AG09309 (cell line): ENCODE measurements at places on chromosomes 6 and 20.

GRCh38 chr6:125728739-125729138 is 20.7 kb upstream of the HEY2 start:
- DNase-seq = no peak

DNA sequence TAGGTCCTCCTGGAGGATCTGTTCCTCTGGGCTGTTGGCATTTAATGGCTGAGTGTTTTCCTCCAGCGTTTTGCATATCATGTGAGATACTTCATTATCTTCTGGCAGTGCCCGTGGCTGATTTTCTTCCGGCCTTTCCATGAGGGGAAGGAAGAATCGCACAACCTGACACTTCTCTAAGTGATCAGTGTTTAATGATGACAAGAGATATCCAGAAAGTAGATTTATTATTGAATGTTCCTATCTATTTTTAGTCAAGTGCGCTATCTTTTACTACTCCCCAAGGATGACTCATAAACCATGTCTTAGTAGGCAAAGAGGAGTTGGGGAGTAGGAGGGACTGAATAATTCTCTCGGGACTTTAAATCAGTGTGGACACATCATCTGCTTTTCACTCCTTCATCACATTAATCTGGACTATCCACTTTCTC is 149.7 kb downstream of the PLCB4 start:
- peak; percentile 21 for DNase-seq

DNA sequence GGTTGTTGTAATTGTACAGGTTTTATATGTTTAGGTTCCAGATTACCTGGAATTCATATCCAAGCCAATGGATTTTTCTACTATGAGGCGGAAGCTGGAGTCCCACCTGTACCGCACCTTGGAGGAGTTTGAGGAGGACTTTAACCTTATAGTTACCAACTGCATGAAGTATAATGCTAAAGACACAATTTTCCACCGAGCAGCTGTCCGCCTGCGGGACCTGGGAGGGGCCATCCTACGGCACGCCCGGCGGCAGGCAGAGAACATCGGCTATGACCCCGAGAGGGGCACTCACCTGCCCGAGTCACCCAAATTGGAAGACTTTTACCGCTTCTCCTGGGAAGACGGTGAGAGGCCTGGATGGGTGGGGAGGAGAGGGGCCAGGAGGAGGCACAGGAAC is 13.6 kb downstream of the BRPF3 start:
- DNase-seq = no peak

DNA sequence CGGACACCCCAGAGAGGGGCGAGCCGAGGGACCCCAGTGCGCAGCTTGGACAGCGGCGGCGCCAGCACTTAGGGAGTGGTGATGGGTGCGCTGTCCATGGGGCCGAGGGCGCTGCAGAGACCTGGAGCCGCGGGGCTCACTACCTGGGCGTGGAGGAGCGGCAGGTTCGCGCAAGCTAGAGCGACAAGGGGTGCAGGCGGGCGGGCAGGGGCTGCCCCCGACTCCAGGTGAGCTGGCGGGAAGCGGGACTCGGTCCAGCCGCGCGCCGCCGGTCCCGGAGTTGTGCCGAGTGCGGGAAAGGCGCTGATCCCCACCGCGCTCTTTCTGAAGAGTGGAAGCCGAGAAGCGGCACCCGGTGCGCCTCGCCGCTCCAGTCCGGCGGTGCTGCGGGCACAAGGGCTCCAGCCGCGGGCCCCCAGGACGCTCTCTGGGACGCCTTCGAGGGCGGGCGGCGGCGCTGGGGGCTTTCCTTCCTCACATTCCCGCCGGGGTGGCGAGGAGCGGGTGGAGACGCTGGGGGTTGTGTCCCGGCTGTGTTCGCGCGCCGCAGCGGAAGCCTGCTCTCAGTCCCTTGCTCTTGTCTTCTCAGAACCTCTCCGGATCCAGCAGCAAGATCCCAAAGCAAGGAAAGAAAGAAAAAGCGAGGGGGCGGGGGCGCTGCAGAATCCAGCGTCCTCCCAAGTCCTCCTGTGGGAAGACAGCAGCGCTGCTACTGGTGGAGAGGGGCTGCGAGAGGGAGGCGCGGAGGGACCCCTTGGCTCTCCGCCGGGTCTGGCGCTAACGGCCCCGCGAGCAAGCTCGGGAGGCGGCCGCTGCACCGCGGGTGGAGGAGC is at the start of gene B3GAT2:
B3GAT2 (minus strand) TSS at position 610 of the 833 bp plus-strand sequence. CDS start 631 bp downstream, outside the sequence.
- DNase-seq = no peak

GRCh38 chr6:23601811-23602345 is 524.1 kb upstream of the NRSN1 start:
- DNase-seq = no peak

- no peak for DNase-seq
Measured at GRCh38 chr20:34977365-34978091, 21.9 kb downstream of the MYH7B start.

DNA sequence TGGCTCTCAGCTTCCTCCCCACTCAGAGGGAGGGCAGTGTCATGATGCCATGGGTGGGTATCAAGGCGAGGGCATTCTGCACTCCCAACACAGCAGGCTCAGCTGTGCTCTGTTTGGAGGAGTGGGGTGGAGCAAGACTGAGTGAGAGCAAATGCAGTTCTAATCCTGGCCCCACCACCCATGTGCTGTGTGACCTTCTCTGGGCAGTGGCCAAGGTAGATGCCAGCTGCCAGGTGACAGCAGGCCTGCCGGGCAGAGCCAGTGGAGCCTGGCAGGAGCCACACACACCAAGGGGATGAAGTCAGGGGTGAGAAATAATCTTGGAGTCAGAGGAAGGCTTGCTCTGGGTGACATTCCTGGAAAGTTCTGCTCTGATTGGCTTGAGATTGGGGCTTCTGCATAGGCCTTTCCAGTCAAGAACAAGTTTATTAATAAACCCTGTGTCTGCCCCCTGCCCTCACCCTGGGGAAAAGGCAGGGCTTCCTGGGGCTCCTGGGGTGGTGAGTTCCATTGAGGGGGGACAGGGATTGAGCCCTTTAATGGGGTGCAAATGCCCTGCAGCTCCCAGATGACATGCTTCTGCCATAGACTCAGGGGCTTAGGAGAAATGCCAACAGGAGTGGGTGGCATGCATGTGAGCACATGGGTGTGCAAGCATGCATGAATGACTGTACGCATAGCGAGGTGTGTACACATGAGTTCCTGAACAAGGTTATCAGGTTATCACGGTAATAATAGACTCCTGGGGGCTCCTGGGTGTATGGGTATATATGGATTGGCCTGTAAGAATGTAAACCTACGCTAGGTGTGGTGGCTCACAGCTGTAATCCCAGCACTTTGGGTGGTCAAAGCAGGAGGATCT is 134.2 kb downstream of the MRPL14 start:
- no peak for DNase-seq

- DNase-seq = no peak
Measured at GRCh38 chr20:35551503-35551902, 9.6 kb downstream of the ERGIC3 start.

DNA sequence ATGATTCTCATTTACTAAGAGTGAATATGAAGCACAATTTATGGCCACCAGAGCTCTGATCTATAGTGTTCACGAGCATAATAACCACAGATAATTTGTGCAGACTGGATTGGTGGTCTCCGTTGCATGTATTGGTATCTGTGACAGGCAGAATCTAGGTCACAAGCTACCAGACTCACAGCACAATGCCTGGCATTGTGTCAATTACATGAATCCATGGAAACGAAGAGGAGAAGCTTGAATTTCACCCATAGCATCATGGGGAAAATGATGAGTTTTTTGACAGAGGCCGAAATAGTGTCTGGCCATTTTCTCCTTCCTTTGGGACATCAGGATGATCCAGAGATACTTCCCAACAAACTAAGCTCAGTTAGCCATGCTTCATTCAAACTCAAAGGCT is 52.3 kb upstream of the TMEM170B start:
- DNase-seq = no peak

DNA sequence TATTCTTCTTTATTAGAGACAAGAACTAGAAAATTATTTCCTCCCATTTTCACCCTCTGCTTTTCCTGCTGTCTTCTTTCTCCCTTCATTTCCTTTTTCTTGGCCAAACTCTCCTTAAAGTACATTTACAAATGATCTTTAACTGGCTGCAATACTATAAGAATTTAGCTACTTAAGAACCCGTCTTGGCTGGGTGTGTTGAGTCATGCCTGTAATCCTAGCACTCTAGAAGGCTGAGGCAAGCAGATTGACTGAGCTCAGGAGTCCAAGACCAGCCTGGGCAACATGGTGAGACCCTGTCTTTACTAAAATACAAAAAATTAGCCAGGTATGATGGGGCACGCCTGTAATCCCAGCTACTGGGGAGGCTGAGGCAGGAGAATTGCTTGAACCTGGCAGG is 39.3 kb upstream of the SRPK1 start:
- DNase-seq = no peak

GRCh38 chr20:33994222-33994913 is 657 bp downstream of the RALY start:
- DNase-seq = peak; percentile 13

GRCh38 chr20:21554985-21555384 is 41.1 kb upstream of the NKX2-2 start:
- no peak for DNase-seq

- DNase-seq = no peak
Measured at GRCh38 chr20:45300961-45301360, 5.7 kb upstream of the RBPJL start.

GRCh38 chr20:23125159-23125558 is 39.0 kb upstream of the CD93 start:
- DNase-seq = no peak

- peak; percentile 31 for DNase-seq
Measured at GRCh38 chr6:113903666-113904330, 46.7 kb downstream of the MARCKS start.

GRCh38 chr6:33211666-33212422 is 3.5 kb downstream of the RING1 start:
- DNase-seq = no peak

- DNase-seq = no peak
Measured at GRCh38 chr6:70045413-70045812, 179.1 kb downstream of the COL19A1 start.

GRCh38 chr6:31355583-31355948 is 1.4 kb downstream of the HLA-B start:
- DNase-seq = no peak

DNA sequence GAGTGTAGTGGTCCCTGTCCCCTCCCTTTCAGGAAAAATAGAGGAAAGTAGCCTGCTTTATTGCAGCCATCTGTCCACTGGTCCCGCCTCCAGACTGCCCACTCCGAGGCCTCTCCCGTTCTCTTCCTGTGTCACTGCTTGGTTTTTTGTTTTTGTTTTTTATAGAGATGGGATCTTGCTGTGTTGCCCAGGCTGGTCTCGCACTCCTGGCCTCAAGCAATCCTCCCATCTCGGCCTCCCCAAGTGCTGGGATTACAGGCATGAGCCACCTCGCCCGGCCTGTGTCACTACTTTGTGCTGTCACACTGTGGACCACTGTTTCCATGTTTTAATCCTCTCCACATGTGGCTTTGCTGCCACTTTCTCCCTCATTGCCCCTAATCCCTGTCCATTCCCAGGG is 71.2 kb downstream of the ZBTB2 start:
- no peak for DNase-seq

DNA sequence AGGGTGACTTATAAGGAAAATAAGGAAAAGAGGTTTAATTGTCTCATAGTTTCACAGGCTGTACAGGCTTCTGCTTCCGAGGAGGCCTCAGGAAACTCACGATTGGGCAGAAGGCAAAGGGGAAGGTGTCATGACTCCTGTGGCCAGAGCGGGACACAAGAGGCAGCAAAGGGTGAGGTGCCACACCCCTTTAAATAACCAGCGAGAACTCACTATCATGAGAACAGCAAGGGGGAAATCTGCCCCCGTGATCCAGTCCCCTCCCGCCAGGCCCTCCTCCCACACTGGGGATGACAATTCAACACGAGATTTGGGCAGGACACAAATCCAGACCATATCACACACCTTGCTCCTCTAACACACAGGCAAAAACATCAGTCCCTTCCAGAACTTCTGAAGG is 254.0 kb downstream of the DLL1 start:
- no peak for DNase-seq

DNA sequence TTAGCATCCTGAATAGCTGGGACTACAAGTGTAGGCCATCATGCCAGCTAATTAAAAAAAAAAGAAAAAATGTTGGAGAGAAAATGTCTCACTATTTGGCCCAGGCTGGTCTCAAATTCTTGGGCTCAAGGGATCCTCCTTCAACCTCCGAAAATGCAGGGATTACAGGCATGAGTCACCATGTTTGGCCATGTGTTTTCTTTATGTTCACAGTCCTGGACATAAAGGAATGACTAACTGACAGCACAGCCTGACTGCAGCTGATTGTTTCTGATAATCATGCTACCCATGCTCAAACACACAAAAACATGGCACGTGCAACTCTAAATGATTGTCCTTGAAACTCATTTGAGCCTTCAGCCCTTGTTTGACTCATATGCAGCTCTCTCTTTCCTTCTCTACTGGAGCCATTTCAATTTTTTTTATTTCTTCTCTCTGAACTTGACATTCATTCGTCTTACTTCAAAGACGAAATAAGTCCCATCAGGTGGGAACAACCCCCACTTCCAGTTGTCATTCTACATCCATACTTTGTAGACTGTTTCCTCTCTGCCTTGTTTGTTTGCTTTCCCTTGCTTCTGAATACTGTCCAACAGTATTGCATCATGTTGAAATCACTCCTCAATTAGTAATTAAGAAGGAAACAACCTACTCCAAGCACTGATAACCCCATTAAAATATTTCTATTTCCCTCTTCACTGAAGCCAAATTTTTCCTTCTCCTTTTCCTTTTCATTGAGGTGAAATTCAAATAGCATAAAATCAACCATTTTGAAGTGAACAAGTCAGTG is 413.0 kb downstream of the BMP2 start:
- no peak for DNase-seq

- DNase-seq = no peak
Measured at GRCh38 chr6:163947276-163947675, 532.8 kb downstream of the QKI start.

DNA sequence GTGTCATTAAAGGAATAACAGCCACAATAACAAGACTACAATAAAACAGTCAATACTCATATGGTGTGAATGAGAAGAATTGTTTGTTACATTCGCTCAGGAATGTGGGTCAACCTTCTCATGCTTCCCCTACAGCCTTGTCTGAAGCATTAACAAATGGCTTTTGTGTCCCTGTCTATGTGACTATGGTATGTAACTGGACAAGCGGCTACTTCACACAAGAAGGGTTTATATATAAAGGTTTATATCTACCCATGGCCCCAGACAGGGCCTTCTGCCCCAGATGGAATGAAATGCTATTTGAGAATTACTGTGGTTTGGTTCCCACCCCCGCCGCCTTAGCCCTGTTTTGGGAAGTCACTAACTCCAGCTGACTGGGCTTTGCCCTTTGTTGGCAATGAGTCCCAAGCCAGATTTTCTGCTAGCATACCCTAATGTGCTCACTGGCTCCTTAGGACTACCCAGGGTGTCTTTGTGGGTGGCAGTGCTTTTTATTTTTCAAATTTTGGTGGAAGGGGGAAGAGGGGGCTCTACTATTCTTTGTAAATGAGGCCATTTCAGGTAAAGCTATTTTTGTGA is 39.4 kb downstream of the TFAP2A start:
- no peak for DNase-seq

DNA sequence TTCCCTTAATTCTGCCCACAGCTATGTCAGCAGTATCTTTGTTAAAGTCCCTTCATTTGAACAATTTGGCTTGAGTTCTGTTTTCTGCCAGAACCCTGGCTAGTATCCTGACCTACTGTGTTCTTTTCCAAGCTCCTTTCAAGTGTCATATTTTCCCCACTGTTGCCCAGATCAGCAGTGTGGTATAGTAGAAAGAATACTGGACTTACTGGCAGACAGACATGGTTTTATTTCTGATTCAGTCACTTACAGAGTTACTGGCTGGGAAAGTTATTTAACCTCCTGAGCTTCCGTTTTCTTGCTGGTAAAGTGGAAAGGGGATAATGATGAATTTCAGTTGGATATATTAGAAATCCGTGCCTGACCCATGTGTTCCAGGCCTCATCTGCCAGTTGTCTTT is 39.8 kb upstream of the RAB23 start:
- DNase-seq = no peak

- no peak for DNase-seq
Measured at GRCh38 chr6:111861431-111861885, 11.8 kb downstream of the FYN start.
